Stimulated activated CD8-positive, alpha-beta memory T cell treated with anti-CD3 and anti-CD28 coated beads, Interleukin-4, amount 100 ng/mL, for 4 hours (primary cell): ENCODE measurements at places on chromosomes 16 and 17.

DNA sequence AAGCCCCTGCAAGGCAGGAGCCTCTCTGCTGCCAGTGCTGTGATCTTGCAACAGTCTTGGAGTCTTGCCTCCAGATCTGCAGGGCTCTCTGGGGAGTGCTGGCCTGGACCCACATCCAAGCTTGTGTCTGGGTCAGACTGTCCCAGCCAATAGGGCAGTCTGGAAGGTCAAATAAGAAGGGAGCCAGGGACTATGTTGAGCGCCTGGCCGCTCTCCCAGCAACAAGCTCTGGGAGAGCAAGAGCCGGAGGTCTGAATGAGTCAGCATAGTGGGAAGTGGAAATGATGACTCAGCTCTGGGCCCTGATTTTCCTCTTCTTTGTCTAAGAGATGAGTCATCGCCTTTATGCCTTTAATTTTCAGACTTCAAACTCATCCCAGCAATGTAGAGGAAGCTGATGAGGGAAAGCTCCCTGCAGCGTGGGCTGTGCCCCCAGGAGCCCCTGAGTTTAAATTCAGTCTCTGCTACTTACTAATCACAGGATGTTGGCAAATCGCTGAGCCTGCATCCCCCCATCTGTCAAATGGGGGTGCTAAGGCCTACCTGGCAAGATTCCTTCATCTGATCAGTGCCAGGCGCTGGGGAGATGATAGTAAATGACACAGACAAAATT, 43.6 kb upstream of the HAPSTR1 start:
- DNase-seq, result peak; percentile 16

DNA sequence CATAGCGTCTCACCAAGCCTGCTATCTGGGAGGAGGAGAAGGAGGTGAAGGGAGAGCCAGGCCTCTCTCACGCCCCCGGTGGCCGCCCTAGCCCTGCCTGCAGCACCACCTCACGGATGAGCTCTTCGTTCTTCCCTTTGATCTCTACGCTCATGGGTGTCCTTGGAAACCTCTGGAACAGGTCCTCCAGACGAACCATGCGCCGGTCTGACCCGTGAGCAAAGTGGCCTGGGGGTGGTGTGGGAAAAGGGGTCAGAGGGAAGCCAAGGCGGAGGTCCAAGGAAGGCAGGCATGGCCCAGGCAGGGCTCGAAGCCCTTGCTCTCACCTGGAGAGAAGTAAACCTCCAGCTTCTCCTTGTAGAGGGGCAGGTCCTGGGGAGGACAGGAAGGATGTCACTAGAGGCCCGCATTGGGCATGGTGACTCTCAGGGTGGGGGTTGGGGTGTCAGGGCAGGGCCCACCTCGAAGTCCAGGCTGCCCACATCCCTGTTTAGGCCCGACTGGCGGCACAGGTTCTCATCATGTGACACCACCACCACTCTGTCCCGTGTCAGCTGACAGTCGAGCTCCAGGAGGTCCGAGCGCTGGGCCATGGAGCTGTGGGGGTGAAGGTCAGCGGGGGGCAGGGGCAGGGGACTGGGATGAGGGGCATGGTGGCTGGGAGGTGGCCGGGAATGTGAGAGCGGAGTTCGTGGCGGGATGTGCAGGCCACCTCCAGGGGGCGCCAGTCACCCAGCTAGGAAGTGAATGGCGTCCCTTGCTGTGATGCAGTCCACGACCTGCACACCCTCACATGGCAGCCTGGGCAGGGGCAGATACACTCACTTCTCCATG, 923 bp downstream of the GDPD3 start:
- no peak for DNase-seq

GRCh38 chr17:7715936-7716886, 1.3 kb upstream of the DNAH2 start:
- no peak for DNase-seq

DNA sequence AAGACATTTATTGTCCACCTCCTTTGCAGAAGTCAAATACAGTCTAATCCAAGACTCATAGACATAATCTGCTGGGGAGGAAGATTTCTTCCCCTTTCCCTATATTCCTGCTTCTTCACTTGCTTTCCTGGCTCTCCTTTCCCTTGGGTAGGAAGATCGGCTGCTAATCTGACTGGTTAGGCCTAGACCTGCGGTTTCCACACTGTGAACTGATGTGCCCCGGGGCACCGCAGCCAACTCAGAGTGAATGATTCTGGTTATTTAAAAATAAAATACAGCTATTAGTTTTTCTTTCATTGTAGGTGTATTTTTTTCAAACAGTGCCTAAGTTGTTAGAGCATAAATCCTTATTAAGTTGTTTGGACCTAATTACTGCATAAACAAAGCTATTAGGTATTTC, 78.9 kb downstream of the DNAH3 start:
- no peak for DNase-seq

- DNase-seq, result no peak
Measured at GRCh38 chr16:1020591-1020990, 39.0 kb downstream of the SOX8 start.

GRCh38 chr16:84959045-84959576, 52.2 kb downstream of the ZDHHC7 start:
- DNase-seq, result no peak

- DNase-seq, result no peak
Measured at GRCh38 chr16:2691491-2692248, 9.3 kb downstream of the KCTD5 start.

- no peak for DNase-seq
Measured at GRCh38 chr16:9969580-9969979, 212.6 kb downstream of the GRIN2A start.

DNA sequence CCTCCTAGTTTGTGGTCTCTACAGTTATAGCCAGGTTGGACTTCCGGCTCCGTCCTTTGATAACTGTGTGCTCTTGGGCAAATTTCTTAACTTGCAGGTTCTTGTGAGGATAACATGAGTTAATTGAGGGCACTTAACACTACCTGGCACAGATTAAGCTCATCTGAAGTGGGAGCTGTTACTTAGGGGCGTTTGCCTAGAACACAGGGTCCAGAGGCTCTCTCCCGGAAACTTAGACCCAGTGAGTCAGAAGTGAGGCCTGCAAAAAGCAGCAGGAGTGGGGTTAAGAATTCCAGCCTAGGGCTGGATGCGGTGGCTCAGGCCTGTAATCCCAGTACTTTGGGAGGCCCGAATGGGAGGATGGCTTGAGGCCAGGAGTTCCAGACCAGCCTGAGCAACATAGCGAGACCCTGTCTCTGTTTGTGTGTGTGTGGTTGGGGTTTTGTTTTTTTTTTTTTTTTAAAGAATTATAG, 1.4 kb downstream of the MVP start:
- DNase-seq, result no peak

GRCh38 chr17:40113907-40114245, 7.9 kb upstream of the MSL1 start:
- DNase-seq, result no peak

DNA sequence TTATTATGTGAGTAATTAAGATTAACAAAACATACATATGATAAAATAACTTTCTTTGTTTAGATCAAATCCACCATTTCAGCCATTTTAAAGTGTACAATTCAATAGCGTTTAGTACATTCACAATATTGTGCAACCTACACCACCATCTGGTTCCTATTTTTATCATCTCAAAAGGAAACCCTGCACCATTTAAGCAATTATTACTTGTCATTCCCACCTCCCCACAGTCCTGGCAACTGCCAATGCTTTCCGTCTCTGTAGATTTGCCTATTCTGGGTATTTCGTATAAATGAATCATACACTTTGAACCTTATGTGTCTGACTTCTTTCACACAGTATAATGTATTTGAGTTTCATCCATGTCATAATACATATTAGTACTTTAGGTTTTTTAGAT, 162.5 kb upstream of the CNTNAP4 start:
- no peak for DNase-seq

- DNase-seq, result no peak
Measured at GRCh38 chr16:22684574-22685458, 129.1 kb upstream of the HS3ST2 start.

GRCh38 chr17:68178831-68179230, 69.0 kb upstream of the AMZ2 start:
- no peak for DNase-seq
